ENCODE measurements at places on chromosomes 7 and 10. TPM values are rescaled to one million over a fixed set of nuclear protein-coding genes. Genes with fewer than 3 reads are reported as not detected.

The IKZF1 gene
- total RNA-seq = not detected

The TM9SF3 gene
- 115 TPM for total RNA-seq

The LCOR gene
- total RNA-seq = 11.0 TPM

The LLCFC1 gene
- total RNA-seq = not detected

The CALML5 gene
- total RNA-seq = not detected

The HTRA1 gene
- 235 TPM for total RNA-seq

The CYP3A4 gene
- total RNA-seq = not detected

The SLK gene
- total RNA-seq = 107 TPM

The SLC26A5 gene
- total RNA-seq = not detected

The HOXA7 gene
- not detected for total RNA-seq
